ENCODE measurements at places on chromosomes 16 and 17.

DNA sequence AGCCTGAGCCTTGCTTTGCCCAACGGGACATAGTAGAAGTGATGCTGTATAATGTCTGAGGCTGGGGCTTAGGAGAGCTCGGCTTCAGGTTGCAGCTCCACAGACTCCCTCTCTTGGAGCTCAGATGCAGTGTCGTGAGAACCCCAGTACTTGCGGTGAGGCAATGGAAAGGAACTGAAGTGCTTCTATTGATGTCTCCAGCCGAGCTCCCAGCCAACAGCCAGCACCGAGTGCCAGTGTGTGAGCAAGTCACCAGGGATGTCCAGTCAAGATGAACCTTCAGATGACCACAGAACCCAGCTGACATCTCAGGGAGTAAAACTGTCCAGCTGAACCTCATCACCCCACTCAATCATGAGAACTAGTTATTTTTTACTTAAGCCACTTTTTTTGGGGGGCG, 268.1 kb downstream of the IRF8 start:
- DNase-seq, result no peak

DNA sequence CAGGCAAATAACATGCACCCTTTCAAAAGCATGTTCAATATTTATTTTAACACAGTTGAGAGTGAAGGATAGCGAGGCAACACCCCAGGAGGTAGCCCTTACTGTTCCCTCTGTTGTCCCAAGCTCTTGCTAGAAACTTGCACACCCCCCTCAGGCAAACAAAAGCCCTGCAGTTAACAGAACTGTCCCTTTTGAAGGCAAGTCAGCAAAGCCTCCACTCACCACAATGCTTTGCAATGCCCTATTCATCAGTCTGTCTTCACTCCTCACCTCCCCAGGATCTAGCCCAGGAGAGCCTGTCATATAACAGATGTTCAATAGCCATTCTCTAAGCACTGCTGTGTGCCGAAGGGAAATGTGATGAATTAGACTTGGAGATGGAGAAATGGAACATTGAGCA, 3.5 kb upstream of the CNEP1R1 start:
- DNase-seq, result no peak

DNA sequence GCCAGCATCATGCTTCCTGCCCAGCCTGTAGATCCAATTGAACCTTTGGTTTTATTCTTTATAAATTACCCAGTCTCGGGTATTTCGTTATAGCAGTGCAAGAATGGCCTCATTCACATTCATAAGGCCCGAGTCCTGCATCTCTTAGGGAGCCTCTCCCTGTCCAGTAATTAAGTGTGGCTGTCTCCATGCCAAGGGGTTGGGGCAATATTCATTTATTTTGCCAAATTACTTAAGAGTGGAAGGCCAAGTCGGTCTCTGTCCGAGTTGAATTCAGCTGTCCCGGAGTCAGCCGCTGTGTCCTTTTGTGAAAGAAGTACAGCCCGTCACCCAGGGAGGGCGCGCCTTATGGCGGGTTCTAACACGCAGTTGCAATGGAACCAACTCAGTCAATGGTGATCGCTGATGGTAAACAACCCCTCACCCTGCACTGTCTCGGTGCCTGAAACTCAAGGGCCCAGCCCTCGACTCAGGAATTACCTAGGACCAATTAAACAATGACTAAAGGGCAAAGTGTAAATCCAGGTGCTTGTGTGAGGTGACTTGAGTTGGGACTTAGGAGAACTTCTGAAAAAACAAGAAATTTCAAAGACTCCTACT, 22.2 kb downstream of the KIAA0513 start:
- DNase-seq, result no peak

GRCh38 chr17:49401971-49402611, 12.6 kb downstream of the PHB1 start:
- no peak for DNase-seq

DNA sequence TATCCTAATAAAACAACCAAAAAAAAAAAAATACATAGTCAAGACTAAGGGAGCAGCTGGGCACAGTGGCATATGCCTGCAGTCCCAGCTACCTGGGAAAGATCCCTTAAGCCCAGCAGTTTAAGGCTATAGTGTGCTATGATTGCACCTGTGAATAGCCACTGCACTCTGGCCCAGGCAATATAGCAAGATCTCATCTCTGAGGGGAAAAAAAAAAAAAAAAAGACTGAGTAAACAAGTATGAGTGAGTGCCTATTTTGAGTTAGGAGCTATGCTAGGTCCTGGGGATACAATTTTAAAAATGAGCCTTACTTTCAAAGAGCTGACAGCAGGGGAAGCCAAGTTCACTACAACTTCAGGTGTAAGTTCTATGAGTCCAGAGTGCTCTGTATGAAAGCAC, 55.4 kb downstream of the GRB2 start:
- DNase-seq, result no peak

DNA sequence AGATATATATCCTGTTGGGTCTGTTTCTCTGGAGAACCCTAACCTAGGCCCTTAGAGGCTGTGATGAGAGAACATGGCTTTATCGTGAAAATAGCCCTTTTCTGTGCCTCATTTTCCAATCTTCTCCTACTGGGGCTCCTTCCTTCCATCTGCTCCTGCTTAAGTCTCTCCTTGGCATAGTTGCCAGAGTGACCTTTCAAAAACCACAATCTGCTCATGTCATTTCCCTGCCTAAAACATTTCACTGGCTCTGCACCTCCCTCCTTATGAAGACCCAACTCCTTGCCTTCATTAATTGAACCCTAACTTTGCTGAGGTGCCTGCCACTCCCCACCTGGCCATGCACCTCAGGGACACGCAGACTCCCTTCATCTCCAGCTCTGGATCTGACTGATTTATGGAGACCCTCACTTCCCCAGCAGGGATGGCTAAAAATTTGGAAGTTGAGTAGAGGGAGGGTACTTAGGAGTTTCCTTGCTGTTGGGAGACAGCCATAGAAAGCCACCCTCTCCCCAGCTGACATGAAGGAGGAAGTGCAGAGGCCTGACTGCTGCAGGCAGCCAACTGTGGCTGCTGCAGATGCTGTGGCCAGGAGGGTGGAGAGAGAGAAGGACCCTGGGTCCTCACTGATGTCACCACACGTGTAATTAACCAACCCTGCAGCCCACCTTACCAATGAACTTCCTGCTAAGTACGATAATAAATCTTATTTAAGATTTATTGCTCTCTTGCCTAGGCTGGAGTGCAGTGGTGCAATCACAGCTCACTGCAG, 6.3 kb upstream of the GGA2 start:
- no peak for DNase-seq

- no peak for DNase-seq
These were observed 2.2 kb downstream of the MIEF2 start for GRCh38 chr17:18262641-18263040.

GRCh38 chr17:1461198-1461944, 5.3 kb upstream of the CRK start:
- no peak for DNase-seq

DNA sequence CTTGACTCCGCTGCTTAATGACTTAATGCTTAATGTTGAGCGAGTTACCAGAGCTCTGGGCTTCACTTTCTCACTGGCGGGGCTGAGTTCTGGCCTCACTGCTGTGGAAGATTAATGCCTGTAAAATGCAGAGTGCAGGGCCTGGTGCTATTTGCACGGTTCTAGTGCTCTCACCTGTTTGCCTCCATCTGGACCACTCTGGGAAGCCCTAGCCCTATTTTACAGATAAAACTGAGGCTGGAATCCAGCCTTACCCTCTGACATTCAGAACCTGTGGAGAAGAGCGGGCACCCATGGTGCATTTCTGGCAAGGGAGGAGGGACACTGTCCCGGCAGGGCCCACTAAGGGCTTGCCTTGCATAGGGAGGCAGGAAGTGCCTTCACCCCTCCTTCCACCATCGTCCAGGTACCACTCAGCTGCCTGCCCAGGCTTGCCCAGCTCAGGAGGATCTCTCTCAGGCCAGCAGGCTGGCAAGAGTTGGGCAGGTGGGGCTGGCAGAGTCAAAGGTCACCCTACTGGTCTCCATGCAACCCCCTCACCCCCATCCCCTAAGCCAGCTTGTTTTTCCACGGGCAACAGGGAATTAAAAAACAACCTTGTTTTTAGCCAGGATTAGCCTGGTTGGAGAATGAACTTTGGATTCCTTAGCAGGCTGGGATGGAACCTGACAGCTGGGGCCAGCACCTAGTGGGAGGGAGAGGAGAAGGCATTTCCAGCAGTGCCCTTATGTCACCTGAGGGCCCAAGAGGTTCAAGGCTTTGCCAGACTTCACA, 4.1 kb upstream of the UBALD1 start:
- no peak for DNase-seq

- DNase-seq, result no peak
These were observed 12.8 kb downstream of the TERF2 start for GRCh38 chr16:69373019-69373418.

DNA sequence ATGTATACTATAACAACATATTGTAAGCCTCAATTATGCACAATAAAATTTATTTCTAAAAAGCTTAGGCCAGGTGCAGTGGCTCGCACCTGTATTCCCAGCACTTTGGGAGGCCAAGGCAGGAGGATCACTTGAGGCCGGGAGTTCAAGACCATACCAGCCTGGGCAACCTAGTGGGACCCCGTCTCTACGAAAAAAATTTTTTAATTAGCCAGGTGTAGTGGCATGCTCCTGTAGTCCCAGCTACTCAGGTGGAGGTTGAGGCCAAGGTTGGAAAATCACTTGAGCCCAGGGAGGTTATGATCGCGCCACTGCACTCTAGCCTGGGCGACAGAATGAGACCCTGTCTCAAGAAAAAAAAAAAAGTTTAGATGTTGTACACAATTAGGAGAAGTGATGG, 45.5 kb downstream of the VMP1 start:
- DNase-seq, result no peak

DNA sequence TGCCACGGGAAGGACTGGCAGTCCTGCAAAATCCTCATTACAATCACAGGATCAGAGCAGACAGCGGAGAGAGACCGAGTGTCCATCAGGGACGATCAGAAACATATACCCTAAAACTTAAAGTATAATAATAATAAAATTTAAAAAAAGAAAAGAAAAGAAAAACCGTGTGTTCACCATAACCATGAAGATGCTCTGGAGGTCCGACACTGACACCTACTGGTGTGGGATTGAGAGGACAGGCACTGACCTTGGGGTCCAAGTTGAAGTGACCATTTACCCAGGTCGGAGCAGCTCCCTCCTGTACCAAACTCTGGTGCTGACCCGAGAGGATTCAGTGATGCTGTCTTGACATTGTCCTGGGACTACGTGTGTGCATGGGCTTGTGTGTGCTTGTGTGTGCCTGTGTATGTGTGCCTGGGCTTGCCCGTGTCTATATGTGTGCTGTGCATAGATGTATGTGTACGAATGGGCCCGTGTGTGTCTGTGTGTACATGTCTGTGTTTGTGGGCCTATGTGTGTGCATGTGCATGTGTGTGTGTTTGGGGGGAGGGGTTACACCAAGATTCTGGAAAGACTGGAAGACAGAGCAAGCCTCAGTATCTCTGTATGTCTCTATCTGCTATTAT, 10.0 kb upstream of the CD300LD start:
- DNase-seq, result no peak

- no peak for DNase-seq
These were observed 16.0 kb upstream of the RASD1 start for GRCh38 chr17:17511881-17512858.

DNA sequence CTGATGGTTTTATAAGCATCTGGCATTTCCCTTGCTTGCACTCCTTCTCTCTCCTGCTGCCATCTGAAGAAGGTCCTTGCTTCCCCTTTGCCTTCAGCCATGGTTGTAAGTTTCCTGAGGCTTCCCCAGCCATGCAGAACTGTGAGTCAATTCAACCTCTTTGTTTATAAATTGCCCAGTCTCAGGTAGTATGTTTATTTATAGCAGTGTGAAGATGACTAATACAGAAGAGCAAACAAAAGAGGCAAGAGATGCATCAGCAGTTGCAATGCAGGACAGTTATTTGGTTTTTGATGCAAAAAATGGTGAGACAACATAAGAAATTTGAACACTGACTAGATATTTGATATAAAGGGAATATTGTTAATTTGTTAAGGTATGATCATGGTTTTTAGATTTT, 16.8 kb downstream of the TMEM100 start:
- DNase-seq, result no peak

- no peak for DNase-seq
These were observed 35.6 kb downstream of the DHRS7B start for GRCh38 chr17:21162394-21162775.

DNA sequence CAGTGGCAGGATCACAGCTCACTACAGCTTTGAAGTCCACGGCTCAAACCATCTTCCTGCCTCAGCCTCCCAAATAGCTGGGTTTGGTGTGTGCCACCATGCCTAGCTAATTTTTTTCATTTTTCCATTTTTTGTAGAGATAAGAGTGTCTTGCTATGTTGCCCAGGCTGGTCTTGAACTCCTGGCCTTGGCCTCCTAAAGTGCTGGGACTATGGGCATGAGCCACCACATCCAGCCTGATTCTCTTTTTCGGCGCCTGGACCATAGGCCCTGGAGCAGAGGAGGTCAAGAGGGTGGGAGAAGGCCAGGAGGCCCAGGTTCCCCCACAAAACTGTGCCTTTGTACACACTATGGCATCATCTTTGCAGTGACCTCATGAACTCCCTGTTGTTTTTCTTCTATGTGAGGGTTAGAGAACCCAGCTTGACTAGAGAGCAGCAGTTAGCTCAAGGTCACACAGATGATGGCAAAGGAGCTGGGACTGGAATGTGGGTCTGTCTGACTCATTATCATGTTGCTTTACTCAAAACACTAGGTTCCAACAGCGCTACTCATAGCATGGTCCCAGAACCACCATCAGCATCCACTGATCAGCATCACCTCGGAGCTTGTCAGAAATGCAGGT, 16.3 kb downstream of the SCN4A start:
- DNase-seq, result no peak

- DNase-seq, result no peak
These were observed 524.3 kb downstream of the MAF start for GRCh38 chr16:79076047-79076767.

DNA sequence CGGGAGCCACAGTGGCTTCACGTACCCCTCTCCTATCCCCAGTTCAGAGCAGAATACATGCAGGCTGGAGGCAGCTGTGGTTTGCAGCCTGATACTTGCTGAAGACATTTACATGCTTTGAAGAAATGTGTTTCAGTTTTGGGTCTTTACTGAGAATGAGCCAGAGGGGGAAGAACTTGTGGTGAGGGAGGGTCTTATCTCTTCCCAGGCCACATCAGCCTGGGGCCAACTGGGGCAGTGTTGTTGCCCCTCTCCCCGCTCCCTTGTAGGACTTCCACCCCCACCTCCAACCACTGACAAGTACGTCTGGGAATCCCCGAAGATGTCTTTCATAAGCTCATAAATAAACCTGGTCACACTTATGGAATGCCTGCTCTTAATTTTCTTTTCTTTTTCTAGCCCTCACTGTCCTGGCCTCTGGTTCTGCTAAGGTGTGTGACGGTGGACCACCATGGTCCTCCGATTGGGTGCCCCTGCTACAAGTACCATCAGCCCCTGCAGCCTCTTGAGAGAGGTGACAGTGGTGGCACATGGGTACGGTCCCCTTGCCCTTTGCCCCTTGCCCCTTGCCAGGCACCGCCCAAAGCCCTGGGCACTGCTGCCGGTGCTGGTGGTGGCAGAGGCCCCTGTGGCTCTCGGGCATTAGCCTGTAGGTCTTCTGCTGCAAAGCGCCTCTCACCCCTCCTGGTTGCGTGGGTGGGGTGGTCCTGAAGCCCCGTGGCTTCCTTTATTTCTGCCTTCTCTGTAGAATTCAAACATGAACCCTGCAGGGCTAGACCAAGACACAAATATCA, 144.8 kb upstream of the RPH3AL start:
- no peak for DNase-seq

Data from stimulated activated CD4-positive, alpha-beta T cell treated with anti-CD3 and anti-CD28 coated beads, Interleukin-1b, Interleukin-23, amount 100 ng/mL, for 24 hours (primary cell).